T-cell (primary cell): ENCODE measurements at places on chromosomes 4 and X.

DNA sequence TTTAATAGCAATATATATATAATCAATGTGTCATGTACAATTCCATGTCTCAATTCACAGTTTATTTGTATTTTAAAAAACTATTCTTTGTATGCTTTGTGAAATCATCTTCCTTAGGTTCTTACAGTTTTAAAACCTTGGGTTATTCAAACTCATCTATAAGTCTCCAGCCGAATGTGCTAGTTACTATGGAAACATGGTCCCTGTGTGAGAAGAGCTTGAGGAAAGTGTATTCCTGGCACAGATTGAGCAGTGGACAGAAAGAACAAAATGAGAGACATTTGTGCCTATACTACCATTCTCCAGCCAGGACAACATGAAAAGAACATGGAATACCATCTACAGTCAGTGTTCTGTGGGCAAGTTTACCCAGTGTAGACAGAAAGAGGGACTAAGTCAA is 103.4 kb downstream of the EFHC2 start:
- DNase-seq, result no peak

GRCh38 chr4:75180790-75181776 is 248.2 kb downstream of the PARM1 start:
- DNase-seq, result no peak

DNA sequence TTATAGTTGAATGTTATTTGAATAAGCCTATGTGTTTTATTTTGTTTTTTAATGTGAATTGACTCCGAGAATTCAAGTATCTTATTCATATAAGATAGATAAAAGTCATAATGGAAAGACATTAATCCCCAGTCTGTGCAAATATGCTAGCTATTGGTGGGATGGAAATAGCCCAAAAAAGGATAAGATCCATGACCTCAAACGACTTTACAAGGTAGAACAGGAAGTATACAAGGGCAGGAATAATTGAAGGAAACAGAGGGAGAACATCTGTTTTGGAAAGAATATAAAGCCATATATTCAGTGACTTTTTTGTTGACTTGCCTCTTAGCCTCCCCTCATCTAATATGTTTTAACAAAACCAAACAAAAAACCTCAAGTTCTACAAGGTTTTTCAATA is 9.0 kb downstream of the ABCE1 start:
- no peak for DNase-seq

DNA sequence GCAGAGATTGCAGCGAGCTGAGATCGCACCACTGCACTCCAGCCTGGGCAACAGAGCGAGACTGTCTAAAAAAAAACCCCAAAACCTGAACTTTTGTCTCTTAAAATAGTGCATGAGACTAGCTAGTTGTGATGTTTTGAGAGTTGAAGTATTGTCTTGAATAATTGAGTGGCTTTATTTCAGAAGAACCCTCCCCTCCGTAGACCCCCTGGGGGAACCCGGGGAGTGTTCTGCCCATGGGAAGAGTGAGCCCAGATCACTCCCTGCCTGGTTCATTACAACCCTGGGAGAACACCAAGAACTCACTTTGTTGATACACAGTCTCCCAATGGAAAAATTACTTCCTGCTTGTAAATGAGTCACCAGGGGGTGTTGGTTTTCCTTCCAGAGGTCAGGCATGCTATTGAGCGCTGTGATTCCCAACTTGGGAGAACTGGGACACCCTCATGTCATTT is 65.3 kb upstream of the SHISA3 start:
- no peak for DNase-seq

DNA sequence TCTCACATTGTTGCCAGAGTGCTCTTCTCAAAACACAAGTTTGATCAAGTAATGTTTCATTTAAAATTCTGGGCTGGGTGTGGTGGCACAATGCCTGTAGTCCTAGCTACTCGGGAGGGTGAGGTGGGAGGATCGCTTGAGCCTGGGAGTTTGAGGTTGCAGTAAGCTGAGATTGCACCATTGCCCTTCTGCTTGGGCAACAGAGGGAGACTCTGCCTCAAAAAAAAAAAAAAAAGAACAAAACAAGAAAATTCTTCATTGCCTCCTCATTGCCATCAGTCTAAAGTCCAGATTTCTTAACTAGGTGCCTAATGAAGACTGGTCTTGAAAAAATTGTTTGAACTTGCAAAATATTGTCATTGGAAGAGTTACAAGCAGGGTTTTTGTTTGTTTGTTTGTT is 120.1 kb downstream of the MFAP3L start:
- no peak for DNase-seq

DNA sequence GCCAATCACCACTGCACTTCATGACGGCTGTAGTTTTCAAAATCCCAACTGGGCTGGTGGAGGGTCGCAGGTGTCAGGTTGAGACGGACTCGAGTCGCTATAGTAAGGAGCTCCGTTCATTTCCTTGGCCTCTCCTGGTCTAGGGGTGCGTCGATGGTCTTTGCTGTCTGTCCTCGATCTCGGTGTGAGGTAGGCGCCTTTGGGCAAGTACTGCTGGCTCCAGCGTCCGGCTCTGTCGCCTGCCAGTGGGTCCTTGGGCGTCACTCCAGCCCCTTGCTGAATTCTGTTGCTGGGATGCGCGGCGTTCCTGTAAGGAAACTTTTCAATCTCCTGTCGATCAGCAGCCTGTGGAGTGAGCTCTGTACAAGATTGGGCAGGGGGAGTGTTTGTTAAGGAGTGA is 76.7 kb downstream of the CCNB3 start:
- DNase-seq, result no peak

DNA sequence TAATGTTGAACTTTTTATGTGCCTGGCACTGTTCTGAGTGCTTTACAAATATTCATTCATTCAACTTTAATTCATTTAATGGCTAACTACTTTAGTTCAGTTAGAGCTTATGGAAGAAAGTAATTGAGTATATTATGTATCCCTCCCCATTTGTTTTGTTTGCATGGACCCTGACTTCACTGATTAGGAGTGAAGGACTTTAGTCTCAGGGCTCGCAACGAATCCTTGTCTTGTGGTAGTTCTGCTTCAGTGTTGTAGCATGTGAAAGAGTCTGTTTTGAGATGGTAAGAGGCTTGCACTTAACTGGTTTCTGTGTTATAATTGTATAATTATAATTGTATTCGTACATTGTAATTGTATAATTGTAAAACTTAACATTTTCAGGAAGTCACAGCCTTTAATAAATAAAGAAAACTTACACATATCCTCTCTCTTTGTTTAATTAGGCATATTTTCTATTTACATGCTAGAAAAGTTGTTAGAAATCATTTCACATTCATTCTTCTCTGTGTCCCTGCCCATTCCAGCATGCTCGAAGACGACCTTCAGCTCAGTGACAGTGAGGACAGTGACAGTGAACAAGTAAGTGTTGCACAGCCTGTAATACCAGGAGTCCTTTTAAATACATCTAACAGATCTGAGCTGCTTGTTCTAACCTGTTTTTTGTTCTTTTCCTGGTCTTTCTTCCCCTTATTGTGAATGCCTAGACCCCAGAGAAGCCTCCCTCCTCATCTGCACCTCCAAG is 115.1 kb downstream of the KLHL8 start:
- DNase-seq, result no peak

DNA sequence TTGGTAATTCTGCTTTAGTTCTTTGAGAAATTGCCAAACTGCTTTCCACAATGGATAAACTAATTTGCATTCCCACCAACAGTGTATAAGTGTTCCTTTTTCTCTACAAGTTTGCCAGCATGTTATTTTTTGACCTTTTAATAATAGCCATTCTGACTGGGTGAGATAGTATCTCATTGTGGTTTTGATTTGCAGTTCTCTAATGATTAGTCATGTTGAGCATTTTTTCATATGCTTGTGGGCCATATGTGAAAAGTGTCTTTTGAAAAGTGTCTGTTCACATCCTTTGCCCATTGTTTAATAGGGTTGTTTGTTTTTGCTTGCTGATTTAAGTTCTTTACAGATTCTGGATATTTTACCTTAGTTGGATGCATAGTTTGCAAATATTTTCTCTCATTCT is 25.9 kb downstream of the ENPEP start:
- no peak for DNase-seq

DNA sequence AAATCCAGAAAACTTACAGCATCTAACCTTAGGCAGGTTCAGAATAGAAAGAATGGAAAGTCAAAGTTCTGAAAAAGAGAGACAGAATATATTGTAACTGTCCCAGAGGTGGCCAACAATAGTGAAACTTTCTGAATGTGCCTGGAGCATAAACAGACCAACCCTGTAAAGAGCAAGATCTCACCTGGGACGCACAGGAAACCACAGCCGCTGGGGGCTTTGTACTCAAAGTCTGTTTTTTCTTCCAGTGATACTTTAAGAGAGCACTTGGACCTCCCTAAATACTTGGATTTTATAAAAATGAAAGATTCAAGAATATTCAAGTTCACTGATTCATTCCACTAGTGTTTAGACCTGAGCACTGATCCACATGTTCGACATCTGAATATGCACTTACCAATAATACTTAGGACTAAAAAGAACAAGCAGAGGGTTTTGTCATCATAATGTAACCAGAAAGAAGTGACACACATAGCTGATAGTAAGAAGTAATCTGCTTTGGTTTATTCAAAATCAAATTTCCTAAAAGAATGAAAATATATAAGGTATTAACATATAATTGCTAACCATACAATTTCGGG is 35.3 kb downstream of the ARAP2 start:
- DNase-seq, result no peak

GRCh38 chrX:1152090-1152489 is 60.4 kb downstream of the CRLF2 start:
- no peak for DNase-seq

DNA sequence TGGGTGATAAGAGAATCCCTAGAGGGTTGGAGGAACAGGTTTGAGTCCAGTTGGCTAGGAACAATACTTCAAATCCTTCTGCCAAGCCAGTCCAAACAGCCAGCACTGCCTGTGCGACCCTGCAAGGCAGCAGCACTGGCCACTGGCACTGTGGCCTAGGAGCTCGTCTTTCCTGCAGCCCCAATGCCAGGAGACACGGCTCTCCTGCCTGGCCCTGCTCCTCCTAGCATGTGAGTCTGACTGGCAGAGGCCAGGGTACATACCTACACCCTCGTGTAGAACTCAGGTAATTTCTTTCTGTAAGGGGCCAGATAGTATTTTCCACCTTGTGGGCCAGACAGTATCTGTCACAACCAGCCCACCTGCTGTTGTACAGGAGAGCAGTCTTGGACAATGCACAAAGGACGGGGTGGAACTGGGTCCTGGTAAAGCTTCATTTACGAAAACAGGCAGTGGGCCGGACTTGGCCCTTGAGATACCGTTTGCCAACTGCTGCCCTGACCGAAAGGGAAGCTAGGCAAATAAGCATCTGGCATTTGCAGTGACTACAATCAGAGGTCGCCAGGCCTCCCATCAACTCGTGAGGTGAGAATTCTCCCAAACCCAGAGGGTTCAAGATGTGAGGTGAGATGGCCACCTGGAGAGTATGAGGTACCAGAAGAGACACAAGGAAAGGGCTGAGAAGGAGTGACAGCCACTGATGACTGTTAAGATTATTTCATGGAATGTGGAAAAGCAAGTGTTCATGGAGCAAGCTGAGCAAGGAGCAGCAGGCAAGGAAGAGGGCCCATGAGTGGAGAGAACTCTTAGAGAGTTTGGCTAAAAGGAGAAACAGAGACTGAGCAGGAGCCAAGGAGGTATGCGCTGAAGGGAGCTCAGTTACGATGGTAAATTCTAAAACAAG is 29.8 kb upstream of the IRAK1 start:
- no peak for DNase-seq
